ENCODE measurements at places on chromosomes 3 and 15. TPM values are rescaled to one million over a fixed set of nuclear protein-coding genes. Genes with fewer than 3 reads are reported as not detected.

DNA sequence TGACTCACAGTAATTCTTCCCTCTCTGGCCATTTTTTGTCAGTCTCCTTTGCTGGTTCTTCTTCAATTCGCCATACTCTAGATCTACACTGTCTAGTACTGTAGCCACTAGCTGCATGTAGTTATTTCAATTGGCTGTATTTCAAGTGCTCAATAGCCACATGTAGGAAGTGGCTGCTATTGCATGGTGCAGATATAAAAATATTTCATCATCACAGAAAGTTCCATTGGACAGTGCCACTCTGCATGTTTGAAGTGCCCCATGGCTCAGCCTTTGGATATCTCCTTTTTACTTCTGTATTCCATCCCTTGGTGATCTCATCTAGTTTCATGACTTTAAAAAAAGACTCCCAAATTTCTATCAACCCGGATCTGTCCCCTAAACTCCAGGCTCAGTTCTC lies 22.1 kb downstream of the PPP2R3A start:
- DNase-seq: no peak

DNA sequence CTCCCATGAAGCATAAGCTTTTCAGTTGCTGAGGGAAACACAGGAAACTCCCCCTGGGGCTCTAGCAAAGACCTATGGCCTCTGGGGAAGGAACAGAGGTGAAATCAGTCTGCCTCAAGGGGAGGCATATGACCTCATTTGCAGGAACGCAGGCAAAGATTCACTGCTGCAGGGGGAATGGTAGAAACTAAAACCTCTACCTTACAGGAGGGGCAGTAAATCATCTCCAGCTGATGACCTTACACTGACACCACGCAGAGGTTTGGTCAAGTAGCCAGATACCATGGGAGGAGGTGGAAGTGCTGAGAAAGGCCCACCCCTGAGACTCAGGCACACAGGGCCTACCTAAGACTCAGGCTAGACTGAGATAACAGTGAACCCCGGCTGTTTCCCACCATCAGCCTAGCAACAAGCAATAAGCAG lies 81.1 kb downstream of the RAD18 start:
- DNase-seq: no peak

- peak; percentile 14 for DNase-seq
Observed at GRCh38 chr3:58564456-58565160, 12.6 kb downstream of the FAM107A start.

- no peak for DNase-seq
Observed at GRCh38 chr15:90035840-90036230, 34.7 kb downstream of the ZNF710 start.

DNA sequence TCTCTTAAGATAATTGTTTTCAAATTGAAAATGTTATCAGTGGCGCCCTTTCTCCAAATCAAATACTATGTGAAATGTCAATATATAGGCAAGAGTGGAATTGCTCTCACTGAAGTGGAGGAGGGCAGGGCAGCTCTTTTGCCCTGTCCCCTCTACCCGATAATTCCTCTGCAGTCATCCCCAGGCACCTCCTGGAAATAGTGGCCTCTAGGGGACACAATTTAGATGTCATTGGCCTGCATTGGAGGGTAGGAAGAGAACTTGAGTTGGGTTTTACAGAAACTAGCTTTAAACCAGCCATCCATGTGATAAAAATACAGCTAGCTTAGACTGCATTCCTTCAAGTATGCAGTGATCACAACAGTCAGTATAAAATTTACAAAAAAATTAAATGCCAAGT lies 288.9 kb downstream of the EDEM1 start:
- no peak for DNase-seq

DNA sequence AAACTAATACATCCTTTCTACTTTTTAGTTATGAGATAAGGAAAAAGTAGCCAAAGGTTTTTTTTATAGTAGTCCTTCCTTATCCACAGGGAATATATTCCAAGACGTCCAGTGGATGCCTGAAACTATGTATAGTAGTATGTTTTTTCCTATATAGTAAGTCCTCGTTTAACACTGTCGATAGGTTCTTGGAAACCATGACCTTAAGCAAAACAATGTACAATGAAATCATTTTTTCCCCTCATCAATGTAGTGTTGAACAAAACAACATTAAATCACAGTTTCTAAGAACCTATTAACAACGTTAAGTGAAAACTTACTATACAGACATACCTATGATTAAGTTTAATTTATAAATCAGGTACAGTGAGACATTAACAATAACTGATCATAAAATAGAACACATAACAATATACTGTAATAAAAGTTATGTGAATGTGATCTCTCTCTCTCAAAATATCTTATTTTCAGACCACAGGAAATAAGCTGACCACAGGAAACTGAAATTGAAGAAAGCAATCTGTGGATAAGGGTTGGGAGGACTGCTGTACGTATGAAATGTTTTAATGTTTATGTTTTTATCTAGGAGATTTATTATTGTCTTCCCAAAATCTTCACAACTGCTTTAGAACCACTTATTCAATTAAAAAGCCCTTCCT lies 20.6 kb downstream of the COPS2 start:
- DNase-seq: no peak

GRCh38 chr15:32060706-32061105 lies 30.4 kb downstream of the CHRNA7 start:
- DNase-seq: no peak

DNA sequence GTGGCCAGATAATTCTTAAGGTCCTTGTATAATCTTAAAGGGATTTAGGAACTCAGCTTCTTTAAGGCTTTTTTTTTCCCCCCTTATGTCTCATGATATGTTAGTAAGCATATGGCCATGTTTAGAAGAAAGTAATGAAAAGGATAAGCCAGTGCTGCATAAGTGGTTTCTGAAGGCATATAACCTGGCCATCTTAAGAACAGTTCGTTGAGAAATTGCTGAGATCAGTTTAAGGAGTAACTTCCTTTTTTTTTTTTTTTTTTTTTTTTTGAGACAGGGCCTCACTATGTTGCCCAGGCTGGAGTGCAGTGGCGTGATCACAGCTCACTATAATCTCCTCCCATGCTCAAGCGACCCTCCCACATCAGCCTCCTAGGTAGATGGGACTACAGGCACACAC lies 51.7 kb downstream of the UBE2E2 start:
- DNase-seq: no peak

ST3GAL6 gene
- 16.1 TPM for polyA plus RNA-seq

SPESP1 gene
- polyA plus RNA-seq: 0.61 TPM

GCNT3 gene
- 0.27 TPM for polyA plus RNA-seq

A4GNT gene
- 1.2 TPM for polyA plus RNA-seq

Measured in pancreas (tissue), 10 donors.